ENCODE measurements at places on chromosomes 6 and 20. TPM values are rescaled to one million over a fixed set of nuclear protein-coding genes. Genes with fewer than 3 reads are reported as not detected.

- peak; percentile 24 for DNase-seq
These were observed 676.5 kb downstream of the TENT5A start for GRCh38 chr6:81075974-81076373.

GRCh38 chr6:106448000-106448426, 87.5 kb downstream of the CRYBG1 start:
- DNase-seq: no peak

Gene EIF6
- total RNA-seq: 277 TPM

DNA sequence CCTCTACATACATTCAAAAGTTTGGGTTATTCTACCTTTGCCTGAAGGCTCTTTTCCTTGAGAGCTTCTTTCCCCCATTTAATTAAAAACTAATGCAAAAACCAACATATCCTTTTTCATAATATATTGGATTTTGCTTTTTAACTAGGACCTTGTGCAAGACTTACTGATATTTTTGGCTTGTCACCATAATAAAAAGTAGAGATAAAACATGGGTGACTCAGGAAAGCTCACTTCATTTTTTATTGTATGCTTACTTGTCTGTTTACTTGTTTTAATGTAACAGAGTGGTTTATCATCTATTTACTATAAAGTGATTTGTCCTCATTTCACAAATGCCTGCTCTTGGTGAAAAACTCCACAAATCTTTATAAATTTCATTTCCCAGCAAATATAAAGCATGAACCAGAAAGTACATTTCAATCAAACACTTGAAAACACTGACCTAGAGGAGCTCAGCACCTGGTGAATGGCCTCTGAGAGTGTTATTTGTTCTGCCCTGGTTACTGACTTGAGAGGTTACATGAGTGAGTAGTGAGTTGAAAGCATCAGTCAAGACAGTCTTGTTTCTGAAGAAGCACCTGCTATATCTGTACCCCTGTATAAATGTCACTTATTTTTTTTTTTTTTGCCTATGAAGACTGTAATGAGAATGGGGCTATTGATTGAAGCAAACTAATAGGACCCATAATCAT, 20.8 kb downstream of the ADGRG6 start:
- no peak for DNase-seq

GRCh38 chr6:32459781-32460424, 20.2 kb downstream of the HLA-DRA start:
- DNase-seq: no peak

Gene MEP1A
- not detected for total RNA-seq

Gene HRH3
- not detected for total RNA-seq

GRCh38 chr20:4740774-4741431, 19.2 kb downstream of the PRND start:
- peak; percentile 23 for DNase-seq
